ENCODE measurements at places on chromosomes 12 and 14. TPM values are rescaled to one million over a fixed set of nuclear protein-coding genes. Genes with fewer than 3 reads are reported as not detected.

The RASSF9 gene
- 0.20 TPM for total RNA-seq

The TMEM119 gene
- 143 TPM for total RNA-seq

The P2RX2 gene
- total RNA-seq = not detected

The ERP27 gene
- total RNA-seq = not detected

The PSMC1 gene
- total RNA-seq = 104 TPM

The OR6C65 gene
- total RNA-seq = not detected

The MRPL51 gene
- 87.5 TPM for total RNA-seq

All from subcutaneous preadipocyte (primary cell).